ENCODE measurements at places on chromosomes 2 and 18. TPM values are rescaled to one million over a fixed set of nuclear protein-coding genes. Genes with fewer than 3 reads are reported as not detected.

GRCh38 chr2:127906206-127906926 is 20.6 kb upstream of the AMMECR1L start:
- no peaks in the 10 kb centered on the region for H3K36me3 ChIP-seq
- no peak overlapping the region for H3K4me3 ChIP-seq
- no peak overlapping the region for H3K27ac ChIP-seq

GPR39 gene
- total RNA-seq, result 9.1 TPM

- no peaks in the 10 kb centered on the region for H3K36me3 ChIP-seq
- H3K4me1 ChIP-seq, result no peaks in the 10 kb centered on the region
- no peak for DNase-seq
These were observed 55.7 kb downstream of the TCF7L1 start for GRCh38 chr2:85188852-85189251.

DNA sequence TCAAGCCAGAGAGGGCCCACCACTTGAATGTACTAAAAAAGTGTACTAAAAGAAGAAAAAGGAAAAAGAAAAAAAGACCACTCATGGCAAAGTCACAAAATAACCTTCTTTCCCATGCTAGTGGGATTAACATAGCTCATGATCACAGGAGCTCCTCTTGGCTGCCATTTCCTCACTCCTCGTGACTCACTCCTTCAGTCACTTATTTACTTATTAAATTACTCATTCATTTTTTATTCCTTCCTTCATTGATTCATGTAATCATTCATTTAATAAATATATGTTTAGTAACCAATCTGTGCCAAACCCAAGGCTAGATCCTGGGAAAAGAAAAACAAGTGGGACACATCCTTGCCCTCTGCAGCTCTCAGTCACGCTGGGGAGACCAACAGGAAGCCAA is 300.5 kb downstream of the INSIG2 start:
- H3K4me1 ChIP-seq, result no peaks in the 10 kb centered on the region
- no peaks in the 10 kb centered on the region for H3K27me3 ChIP-seq
- H3K36me3 ChIP-seq, result no peaks in the 10 kb centered on the region
- H3K4me3 ChIP-seq, result no peak overlapping the region
- no peak for DNase-seq

DNA sequence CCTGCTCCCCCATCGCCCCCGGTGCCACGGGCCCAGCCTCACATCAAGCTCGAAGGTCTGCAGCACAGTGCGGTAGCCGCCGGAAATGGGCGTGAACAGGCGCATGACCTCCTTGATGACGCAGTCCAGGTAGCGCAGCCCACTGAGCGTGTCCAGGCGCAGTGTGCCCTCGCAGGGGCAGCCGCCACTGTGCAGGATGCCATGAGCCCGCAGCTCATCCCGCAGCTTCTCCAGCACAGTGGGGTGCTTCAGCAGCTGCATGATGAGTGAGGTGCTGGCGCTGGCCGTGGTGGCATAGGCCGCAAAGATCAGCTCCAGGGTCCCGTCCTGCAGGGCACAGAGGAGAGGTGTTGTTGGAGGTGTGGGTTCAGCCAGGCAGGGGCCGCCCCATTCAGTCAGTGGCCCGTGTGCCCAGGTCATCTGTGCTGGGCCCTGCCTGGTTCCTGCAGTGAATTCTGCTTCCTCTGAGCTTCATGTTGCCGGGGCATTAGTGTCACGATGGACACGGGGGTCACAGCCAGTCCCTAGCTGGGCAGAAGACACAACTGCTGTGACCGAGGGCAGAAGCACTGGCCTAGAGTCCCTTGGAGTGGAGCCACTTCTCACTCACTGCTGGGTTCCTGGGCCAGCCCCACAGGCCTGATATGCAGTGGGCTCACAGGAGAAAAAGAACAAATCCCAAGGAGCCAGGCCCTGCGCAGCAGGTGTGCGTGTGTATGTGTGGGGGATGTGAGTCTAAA is 14.5 kb downstream of the CYP26B1 start:
- no peaks in the 10 kb centered on the region for H3K27me3 ChIP-seq
- H3K36me3 ChIP-seq, result no peaks in the 10 kb centered on the region
- no peak overlapping the region for H3K4me3 ChIP-seq
- H3K4me1 ChIP-seq, result no peaks in the 10 kb centered on the region

HTR2B gene
- 0.53 TPM for total RNA-seq

- no peak overlapping the region for H3K27ac ChIP-seq
- peak; percentile 55 for DNase-seq
- H3K4me3 ChIP-seq, result no peak overlapping the region
- H3K27me3 ChIP-seq, result no peaks in the 10 kb centered on the region
- H3K4me1 ChIP-seq, result no peaks in the 10 kb centered on the region
- no peaks in the 10 kb centered on the region for H3K36me3 ChIP-seq
These were observed 91.9 kb upstream of the KLHL29 start for GRCh38 chr2:23293063-23293462.

DNA sequence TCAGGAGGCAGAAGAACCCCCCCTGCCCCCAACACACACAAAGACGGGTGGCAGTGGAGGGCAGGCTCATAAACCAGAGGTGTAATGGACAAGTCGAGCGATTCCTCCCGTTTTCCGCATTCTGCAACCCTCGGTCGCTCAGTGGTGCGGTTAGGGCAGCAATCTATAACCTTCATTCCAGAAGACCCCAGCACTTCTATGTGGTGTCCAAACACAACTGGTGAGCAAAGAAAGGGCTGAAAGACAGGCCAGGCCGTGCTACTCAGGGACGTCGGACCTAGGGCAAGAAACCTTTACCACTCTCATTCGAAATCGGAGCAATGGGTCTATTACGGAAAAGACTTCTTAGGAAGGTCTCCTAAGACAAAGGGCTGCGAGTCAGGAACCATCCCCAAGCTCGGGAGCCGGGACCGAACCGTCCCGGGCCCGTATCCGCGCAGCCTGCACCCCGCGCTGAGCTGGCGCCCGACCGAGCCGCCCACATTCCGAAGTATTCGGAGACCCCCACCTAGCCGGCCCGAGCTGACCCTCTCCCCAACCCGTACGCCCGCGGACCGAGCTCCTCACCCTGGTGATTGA is 568 bp downstream of the ARL5A start:
- H3K4me1 ChIP-seq, result no peaks in the 10 kb centered on the region
- peak overlapping the region; percentile 66 for H3K27ac ChIP-seq
- H3K4me3 ChIP-seq, result peak overlapping the region; percentile 87
- no peaks in the 10 kb centered on the region for H3K36me3 ChIP-seq

- no peaks in the 10 kb centered on the region for H3K36me3 ChIP-seq
- no peaks in the 10 kb centered on the region for H3K27me3 ChIP-seq
- DNase-seq, result no peak
- H3K4me1 ChIP-seq, result peaks cover 10% of the 10 kb centered on the region
- H3K4me3 ChIP-seq, result no peak overlapping the region
These were observed 111.0 kb downstream of the SP3 start for GRCh38 chr2:173854141-173854540.

DNA sequence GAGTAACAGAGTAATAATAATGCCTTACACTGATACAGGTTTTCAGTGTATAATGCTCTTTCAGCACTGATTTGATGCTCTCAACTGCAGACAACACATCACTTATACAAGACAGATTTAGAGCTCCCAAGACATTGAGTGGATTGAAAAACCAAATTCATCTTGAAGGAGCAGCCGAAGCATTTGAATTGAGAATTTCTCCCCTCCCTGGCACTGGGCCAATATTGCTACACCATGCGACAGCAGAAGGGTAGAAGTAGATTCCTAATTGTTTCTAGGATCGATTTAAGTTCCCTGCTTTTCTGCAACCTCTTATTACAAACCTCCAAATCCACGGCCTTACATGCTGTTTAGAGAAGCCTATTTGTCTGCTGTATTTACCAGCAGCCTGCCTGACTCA is 15.5 kb downstream of the CENPA start:
- no peaks in the 10 kb centered on the region for H3K4me1 ChIP-seq
- no peak overlapping the region for H3K27ac ChIP-seq
- no peaks in the 10 kb centered on the region for H3K36me3 ChIP-seq
- no peaks in the 10 kb centered on the region for H3K27me3 ChIP-seq
- H3K4me3 ChIP-seq, result no peak overlapping the region
- DNase-seq, result no peak

ZNF892 gene
- 1.2 TPM for total RNA-seq

SGO2 gene
- 0.86 TPM for total RNA-seq

DNA sequence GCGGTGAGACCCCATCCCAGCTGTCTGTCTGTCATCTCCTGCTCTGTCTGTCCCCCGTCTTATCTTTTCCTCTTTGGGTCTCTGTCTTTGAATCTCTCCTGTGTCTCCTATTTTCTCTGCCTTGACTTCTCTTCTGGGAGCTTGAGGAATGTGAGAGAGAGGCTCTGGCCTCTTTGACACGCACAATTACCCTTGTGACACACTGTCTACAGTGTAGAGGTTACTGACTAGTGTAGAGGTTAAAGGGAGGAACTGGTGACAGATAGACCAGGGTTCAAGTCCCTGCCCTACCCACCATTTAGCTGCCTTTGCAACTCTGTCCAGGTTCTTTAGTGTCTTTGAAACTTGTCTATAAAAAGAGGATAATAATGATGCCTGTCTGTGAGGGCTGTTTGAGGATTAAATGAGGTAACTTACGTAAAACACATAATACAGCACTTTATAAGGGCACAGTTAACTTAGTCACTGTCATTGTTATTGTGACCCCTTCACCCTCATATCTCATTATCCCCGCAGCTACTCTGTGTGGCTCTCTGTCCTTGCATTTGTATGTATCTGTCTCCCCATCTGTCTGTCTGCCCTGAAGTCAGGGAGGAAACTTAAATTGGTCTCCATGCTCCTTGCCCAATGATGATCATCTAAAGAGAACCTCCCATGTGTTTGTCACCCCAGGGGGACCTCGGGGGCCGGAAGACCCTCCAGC is 19.9 kb downstream of the SEMA4F start:
- no peaks in the 10 kb centered on the region for H3K4me1 ChIP-seq
- no peaks in the 10 kb centered on the region for H3K36me3 ChIP-seq
- no peak overlapping the region for H3K27ac ChIP-seq
- no peaks in the 10 kb centered on the region for H3K27me3 ChIP-seq
